ENCODE measurements at places on chromosomes 11 and 22.

GRCh38 chr22:34914846-34915245, 151.1 kb upstream of the ISX start:
- no peak for DNase-seq

DNA sequence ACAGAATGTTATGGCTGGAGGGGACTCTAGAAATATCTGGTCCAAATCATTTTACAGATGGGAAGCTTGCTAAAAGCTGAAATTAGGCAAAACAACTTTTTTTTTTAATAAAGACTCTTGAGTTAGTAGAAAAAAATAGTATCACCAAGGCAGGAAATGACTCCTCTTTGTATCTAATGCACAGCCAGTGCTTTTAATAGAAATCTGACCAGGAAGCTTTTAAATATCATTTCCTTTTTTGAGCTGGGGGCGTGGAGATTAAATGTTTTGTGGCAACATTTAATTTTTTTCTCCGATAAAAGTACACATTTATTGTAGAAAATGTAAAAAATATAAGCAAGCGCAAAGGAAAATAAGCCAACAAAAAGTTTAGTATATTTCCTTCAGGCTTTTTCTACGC, 22.5 kb downstream of the TRAF6 start:
- no peak for DNase-seq

- no peak for DNase-seq
Measured at GRCh38 chr11:45828996-45829395, 18.3 kb upstream of the CRY2 start.

DNA sequence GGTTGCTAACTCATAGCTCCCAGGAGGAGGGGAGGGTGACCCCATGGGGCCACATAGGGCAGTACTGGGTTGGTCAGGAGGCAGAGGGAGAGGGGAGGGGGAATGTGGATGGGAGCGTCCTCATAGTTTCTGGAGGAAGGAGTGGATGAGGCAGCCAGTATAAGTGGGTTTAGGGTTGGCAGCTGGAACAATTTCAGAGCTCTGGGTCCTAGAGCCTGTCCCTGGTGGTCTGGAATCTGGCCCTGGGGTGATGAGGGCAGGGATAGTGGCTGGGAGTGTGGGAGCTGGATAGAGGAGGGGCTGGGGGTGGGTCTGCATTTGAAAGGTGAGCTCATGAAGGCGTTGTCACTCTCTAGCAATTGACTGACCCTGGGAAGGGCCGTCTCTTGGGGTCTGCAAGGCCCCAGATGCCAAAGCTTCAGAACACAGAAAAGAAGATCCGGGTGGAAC, 5.3 kb upstream of the MRGPRG start:
- no peak for DNase-seq

DNA sequence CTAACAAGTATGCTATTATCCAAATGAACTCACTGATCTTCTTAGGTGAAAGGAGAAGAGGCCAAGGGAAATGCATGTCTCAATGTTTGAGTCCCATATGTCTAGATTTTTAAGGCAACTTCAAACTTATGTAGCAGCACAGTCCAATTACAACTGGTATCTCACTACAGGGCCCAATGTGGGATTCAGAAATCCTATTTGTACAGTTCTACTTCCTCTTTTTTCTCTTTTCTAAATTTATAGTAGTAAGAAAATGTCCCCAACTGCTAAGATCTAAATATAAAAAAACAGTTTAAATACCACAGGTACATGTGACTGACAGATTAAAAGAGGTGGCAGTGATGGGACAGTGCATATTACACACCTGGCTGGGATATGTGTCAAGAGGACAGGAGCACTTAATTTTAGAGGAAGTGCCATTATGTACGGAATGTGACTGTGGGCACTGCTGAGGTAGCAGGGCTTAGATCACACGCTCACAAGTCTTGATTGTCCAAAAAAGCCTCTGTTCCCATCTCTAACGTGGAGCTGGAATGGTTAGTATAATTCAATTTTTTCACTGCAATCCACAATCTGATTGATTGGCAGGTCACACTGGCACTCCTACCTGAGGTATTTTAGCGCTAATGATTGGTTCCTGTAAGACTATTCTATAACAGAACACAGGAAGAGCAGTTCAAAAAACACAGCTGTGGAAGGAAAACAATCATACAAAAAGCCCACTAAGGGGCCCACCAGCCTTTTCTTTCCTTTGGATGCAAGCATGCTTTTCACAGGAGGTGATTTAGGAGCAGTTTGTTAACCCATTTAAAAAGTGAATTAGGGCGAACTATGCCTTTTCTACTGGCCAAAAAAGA, 34.6 kb downstream of the APOL5 start:
- DNase-seq, result no peak

DNA sequence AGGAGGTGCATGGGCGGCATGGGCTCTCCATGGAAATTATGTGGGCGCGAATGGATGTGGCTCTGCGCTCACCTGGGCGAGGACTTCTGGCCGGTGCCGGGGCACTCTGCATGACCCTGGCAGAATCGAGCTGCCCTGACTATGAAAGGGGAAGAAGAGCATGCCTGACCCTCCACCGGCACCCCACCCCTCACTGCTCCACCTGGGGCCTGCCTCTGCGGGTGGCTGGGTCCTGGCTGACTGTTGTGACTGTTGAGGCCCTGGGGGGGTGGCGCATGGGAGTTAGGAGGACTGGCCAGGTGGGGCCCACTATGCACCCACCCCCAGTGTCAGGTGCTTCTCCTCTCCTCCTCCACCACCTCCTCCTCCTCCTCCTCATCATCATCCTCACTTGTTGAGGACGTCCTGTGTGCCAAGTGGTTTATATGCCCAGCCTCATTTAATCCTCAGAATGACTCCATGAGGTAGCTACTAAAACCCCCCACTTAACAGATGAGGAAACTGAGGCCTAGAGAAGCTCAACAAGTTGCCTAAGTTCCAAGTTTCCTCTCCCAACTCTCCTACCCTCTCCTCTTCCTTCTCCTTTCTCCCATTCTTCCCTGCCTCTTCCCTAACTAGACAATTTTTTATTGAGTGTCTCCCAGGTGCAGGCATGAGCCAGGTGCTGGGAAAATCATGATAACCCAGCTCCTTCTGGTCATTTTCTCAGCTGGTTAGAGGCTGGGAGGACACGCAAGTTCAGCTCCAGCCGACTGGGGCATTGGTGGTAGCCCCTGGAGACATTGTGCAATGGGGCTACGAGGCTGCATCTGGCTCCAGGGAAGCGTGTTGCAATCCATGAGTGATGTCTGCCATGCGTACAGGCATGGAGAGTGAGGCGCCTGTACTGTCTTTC, 2.3 kb downstream of the MYEOV start:
- DNase-seq, result no peak

- DNase-seq, result no peak
Measured at GRCh38 chr11:60700689-60701468, 1.5 kb downstream of the MS4A8 start.

- DNase-seq, result no peak
Measured at GRCh38 chr22:27138471-27138870, 481.1 kb downstream of the MIAT start.

GRCh38 chr22:42726811-42727210, 6.1 kb upstream of the A4GALT start:
- no peak for DNase-seq

DNA sequence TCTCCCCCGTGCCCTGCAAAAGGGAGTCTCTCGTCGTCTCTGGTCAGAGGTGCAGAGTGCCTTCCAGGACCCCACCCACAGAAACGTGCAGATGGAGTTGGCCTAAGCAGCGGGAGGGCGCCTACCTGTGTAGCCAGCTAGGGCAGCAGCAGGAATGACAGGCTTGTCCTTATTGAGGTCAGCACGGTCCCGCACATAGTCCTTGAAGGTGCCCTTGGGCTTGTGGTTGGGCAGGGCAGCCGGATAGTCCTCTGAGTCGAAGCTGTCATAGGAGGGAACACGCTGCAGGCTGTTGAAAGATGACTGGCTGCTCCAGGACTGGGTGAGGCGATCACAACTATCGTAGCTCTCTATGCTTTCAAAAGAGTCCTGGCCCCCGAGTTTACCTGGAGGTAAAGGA, 107.3 kb downstream of the ETS1 start:
- no peak for DNase-seq

DNA sequence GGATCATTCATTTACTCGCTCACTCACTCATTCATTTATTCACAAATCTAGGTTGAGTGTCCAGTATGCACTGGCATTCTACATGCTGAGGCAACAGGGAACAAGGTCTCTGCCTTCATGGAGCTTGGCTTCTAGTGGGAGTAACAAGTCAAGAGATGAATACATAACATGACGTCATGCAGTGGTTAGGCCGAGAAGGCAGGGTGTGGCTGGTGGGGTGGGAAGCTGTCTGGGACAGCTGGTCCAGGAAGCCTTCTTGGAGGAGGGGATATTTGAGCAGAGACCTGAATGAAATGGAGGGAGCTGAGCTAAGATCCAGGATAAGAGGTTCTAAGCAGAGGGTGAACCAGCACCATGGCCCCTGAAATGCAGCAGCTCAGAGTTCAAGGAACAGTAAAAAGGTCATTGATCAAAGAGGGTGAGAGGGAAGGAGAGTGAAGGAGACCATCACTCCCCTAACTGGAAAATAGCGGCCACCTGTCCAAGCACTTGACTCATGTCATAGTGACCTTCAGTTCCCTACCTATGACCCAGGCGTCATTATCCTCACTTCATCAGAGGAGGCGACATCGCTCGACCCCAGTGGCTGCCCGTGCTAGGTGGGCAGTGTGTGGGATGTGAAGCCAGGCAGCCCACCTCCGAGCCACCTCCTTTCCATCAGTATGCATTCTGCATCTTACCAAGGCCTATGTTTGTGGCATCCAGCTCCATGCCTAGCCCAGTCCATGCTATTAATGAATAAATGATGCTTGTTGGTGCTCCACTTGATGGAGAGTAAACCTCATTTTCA, 105.0 kb downstream of the TSPAN18 start:
- no peak for DNase-seq

DNA sequence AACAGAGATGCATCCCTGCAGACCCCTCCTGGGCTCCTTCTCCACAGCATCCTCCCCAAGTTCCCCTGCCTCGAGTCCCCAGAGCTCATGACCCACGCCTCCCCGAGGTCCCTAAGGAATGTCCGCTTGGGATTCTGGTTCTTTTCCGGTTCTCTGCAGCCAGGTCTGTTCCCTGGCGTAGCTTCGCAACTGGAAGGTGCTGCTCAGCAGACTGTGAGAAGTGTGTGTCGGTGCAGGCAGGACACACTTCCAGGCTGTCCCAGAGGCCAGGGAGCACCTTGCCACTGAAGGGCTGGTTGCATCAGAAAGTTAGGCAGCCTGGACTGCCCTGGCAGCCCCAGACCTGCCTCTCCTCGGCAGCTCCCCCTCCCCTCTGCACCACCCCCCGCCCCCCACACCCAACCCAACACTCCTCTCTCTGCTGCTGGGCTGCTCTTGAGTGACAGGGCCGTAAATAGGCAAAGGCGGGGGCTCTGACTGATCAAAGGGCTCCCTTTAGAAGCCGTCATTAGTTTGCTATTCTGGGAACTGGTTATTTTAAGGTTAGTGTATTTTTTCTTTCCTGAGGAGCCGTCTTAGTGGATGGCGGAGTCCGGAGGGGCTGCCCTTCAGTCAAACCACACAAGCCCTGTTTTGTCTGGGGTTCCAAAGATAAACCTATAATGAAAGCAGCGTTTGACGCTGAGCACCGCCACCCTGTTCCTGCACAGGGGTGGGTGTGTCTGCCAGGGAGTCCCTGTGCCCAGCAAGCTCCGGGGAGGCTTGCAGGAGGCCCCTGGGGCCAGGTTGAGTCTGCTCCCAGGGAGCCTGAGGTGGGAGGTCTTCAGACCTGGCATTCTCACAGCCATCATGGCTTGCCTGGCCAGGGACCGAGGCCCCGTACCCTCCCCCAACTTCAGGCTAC, 88.6 kb upstream of the KCNQ1OT1 start:
- no peak for DNase-seq

DNA sequence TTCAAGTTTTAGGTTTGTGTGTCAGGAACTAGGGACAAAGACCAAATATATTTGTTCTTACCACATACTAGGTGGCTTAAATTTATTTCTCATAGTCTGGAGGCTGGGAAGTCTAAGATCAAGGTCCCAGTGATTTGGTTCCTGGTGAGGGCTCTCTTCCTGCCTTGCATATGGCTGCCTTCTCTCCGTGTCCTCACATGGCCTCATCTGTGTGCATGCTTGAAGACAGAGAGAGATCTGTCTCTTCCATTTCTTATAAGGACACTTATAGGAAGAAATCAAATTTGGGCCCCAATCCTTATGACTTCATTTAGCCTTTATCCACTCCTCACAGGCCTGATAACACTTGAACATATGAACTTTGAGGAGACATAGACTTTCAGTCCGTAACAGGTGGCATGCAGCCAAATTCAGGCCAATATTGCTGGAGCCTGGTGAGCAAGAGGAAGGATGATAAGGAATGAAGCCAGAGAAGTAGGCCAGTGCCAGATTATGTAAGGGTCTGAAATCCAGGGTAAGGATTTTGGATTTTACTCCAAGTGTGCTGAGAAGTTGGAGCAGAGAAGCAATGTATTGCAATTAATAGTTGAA, 35.1 kb downstream of the TTC17 start:
- no peak for DNase-seq

- no peak for DNase-seq
Measured at GRCh38 chr22:39724857-39725256, 154.3 kb downstream of the CACNA1I start.

DNA sequence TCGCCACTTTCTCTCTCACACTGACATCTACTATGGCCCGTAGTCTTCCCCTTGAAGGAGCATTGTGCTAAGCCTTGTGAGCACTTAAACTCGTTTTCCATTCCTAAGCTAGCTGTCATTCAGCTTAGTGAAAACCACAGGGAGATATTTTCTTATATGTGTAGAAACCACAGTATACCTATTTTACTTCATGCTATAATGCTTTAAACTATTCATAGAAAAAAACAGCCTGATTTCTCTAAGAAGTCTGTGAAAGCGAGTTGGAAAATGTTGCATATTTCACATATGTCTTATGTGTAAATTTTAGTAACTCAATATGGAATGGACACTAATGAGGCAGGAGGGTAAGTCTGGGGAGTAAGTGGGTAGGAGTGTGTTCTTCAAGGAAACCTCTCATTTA, 194.3 kb upstream of the CTSC start:
- DNase-seq, result no peak

DNA sequence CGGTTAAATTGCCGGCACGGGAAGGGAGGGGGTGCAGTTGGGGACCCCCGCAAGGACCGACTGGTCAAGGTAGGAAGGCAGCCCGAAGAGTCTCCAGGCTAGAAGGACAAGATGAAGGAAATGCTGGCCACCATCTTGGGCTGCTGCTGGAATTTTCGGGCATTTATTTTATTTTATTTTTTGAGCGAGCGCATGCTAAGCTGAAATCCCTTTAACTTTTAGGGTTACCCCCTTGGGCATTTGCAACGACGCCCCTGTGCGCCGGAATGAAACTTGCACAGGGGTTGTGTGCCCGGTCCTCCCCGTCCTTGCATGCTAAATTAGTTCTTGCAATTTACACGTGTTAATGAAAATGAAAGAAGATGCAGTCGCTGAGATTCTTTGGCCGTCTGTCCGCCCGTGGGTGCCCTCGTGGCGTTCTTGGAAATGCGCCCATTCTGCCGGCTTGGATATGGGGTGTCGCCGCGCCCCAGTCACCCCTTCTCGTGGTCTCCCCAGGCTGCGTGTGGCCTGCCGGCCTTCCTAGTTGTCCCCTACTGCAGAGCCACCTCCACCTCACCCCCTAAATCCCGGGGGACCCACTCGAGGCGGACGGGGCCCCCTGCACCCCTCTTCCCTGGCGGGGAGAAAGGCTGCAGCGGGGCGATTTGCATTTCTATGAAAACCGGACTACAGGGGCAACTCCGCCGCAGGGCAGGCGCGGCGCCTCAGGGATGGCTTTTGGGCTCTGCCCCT, 529 bp upstream of the CCND1 start:
- no peak for DNase-seq

All from stimulated activated CD4-positive, alpha-beta T cell treated with anti-CD3 and anti-CD28 coated beads, Interleukin-1b, Interleukin-23, amount 100 ng/mL, for 1 hour (primary cell).